GM23338 (cell line): ENCODE measurements at places on chromosomes 3 and 15. TPM values are rescaled to one million over a fixed set of nuclear protein-coding genes. Genes with fewer than 3 reads are reported as not detected.

DNA sequence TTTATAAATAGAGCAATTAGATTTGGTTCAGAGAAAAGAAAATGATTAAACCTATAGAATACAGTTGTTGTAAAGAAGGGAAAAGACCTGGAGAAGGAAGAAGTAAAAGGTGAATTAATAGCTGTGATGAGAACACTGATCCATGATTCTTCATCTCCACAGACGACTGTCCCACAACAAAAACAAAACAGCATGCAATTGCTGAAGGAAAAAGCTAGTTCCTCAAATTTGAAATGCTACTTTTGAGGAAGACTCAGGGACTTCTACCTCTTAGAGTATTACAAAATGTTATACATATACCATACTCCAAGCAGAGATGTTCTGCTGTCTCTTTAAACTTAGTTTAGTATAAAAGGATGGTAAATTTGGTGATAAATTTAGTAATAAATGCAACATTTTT, 21.5 kb downstream of the ALCAM start:
- DNase-seq: no peak

GRCh38 chr3:24446032-24446431, 48.6 kb downstream of the THRB start:
- DNase-seq: no peak

DNA sequence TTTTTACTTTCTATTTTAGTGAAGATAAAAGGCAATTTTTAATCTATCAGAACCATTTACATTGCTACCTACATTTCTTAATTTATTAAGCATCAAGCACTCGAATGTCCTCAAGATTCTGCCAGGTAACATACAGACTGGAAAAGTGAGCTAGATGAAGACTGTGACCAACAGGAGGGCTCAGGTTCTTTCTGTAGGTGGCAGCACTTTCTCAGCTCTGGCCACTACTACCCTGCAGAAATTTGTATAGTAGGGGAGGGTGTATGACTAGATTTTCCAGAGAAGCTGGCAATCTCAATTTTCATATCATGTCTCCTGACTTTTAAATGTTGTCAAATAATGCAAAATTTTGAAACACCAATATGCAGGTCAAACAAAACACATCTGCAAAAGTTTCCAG, 165.0 kb upstream of the SUCLG2 start:
- DNase-seq: peak; percentile 54

Gene KATNBL1
- 81.4 and 96.1 TPM in 2 replicates for polyA plus RNA-seq

Gene CPLX3
- 0.21 TPM in 1 of 2 replicates, not detected in the other for polyA plus RNA-seq

Gene ISLR
- 0.09 and 0.55 TPM in 2 replicates for polyA plus RNA-seq

Gene MAGEL2
- polyA plus RNA-seq: 4.8 and 6.0 TPM in 2 replicates
